ENCODE measurements at places on chromosomes 4 and X.

GRCh38 chr4:120277391-120277790 is 210.7 kb upstream of the MAD2L1 start:
- no peak for DNase-seq

GRCh38 chr4:177302371-177303100 is 7.1 kb upstream of the NEIL3 start:
- no peak for DNase-seq

GRCh38 chr4:112881842-112882241 is 167.6 kb upstream of the ANK2 start:
- no peak for DNase-seq

- DNase-seq = no peak
Observed at GRCh38 chr4:41024556-41025491, 189.5 kb downstream of the APBB2 start.

- DNase-seq = peak; percentile 54
Observed at GRCh38 chr4:184826691-184827270, 1.0 kb upstream of the ACSL1 start.

DNA sequence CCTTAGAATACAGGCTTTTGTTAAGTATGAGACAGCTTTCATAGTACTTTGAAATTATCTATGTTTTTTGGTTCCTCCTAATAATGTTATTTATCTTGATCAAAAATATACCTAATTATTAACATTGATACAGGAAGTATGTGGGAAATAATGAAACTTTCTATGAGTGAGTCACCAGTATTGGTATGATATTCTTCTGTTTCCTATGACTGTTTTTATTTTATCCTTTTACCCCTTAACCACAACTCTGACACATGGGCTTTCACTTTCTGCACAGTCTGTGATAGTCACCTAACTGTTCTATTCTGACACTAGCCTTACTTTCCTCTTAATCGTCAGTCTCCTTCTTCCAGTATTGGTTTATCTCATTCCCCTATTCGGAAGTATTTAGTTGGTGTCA is 4.7 kb downstream of the THAP9 start:
- DNase-seq = no peak

- no peak for DNase-seq
Observed at GRCh38 chr4:129109965-129110824, 14.2 kb downstream of the C4orf33 start.

- no peak for DNase-seq
Observed at GRCh38 chr4:153663667-153664066, 20.4 kb upstream of the TLR2 start.

DNA sequence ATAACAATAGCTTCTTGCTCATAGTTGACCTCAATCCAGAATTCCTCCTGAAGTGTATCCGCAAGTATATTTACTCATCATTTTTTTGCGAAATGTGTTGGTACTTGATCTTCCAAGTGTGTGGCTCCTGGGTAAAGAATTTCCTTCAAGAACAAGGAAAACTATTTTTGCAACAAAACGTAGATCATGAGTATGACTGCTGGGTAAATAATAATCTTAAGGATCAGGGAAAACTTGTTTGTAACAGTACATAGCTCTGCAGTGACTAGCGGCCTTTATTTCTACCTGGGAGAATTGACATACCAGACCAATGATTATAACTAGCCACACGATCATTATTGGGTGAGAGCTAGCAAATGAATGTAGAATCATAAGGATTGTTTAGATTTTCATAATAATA is 1311.7 kb downstream of the ARAP2 start:
- DNase-seq = no peak

DNA sequence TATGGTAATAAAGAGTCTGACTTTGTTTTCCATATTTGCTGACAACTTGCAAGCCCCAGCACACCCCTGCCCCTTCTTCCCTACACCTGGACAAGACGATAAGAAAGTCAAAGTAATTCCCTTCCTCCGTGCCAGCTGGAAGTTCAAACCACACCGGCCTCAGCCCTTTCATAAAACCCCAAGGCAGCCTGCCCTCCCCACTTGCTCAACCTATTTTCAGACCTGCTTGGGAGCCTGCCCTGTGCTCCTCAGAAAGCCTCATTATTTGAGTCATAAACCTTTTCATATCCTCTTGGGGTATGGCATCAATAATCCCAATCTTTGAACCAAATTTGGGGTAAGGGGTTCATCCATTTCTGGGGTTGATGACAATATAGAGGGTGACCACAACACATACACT is 29.5 kb downstream of the NIPAL1 start:
- DNase-seq = no peak

GRCh38 chrX:107429090-107429489 is 20.4 kb upstream of the FRMPD3 start:
- peak; percentile 37 for DNase-seq

DNA sequence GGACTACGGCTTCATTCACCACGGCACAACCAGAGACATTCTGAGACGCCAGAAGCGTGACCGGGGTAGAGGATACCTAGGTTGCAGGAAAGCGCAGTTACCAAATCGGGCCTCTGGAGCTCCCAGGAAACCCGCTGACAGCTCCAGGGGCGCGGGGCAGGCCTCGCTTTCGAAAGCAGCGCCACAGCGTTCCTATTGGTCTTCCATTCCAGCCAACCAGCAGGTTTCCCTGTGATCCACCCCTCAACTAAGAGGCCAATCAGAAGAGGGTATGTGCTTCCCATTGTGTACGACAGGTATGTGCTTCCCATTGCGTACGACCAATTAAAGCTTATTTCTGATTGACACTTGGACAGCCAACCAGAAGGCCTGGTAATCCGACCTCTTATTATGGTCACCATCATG is 14.9 kb downstream of the SNX12 start:
- DNase-seq = peak; percentile 41

GRCh38 chrX:1264556-1264955 is 4.1 kb upstream of the CSF2RA start:
- DNase-seq = no peak

- DNase-seq = no peak
Observed at GRCh38 chrX:97806946-97807345, 923.2 kb downstream of the RPA4 start.

DNA sequence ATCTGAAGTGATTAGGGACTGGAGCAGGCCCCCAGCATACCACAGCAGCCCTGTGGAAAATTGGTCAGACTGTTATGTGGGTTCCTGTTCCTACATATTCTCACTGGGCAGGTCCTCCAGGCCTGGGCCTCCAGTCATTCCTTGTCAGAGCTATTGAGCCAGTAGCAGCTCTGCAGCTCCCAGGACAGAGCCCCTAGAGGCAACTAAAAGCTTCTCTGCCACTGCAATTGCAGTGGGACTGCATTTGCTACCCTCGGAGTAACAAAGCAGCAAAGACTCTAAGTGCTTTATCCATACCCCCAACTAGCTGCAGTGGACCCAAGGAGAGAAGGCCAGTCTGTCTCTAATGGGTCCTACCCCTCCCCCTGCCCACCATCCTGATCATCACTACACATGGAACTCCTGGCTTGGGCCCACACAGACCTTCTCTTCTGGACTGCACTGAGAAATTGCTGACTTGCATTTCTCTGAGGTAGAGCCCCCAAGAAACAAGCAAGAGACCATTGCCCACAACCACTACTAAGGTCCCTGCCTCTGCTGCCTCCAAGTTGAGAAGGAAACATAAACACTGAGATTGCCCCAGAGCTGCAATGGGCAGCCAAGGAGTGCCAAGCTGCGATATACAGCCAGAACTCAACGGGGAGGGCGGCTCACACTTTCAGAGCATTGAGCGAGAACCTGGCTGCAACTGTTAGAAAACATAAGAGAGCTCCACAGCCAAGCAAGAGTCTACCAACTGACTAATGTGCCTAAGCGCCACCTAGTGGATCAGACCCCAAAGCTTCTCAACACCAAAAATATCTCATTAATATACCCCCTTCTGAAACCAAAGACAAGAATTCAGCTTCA is 738.7 kb upstream of the NDST4 start:
- peak; percentile 54 for DNase-seq

DNA sequence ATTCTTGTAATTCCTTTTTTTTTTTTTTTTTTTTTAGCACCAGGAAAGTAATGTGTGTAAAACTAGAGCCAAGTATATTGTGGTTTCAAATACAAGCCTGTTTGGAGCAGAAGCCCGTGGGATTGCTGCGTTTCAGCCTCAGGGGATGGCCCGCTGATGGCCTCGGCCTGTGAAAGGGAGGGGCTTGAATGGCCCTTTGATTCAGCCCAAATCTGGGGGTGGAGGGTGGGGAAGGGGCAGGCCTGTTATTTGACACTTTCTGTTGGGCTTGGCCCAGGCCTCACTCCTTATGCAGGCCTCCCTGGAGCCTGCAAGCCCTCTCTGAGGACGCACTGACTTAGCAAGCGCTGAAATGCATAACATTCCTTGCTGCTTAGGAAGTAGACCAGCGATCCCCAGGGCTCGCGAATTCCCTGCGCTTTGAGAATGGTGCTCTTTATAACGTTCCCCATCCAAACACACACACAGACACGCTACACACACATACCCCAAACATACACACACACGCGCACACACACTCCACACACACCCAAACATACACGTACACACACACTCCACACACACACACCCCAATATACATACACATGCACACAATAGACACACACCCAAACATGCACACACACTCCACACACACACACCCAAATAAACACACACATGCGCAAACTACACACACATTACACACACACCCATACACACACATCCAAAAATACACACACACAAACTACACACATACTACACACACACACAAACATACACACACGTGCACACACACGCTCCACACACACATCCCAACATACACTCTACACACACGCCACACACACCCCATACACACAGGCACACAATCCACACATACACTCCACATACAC is 29.6 kb downstream of the TLR10 start:
- DNase-seq = no peak

- no peak for DNase-seq
Observed at GRCh38 chr4:97081951-97082350, 1061.3 kb downstream of the STPG2 start.

- no peak for DNase-seq
Observed at GRCh38 chr4:172881645-172882044, 287.0 kb upstream of the GALNT7 start.

GRCh38 chrX:40867352-40867751 is 132.0 kb upstream of the MED14 start:
- DNase-seq = no peak

DNA sequence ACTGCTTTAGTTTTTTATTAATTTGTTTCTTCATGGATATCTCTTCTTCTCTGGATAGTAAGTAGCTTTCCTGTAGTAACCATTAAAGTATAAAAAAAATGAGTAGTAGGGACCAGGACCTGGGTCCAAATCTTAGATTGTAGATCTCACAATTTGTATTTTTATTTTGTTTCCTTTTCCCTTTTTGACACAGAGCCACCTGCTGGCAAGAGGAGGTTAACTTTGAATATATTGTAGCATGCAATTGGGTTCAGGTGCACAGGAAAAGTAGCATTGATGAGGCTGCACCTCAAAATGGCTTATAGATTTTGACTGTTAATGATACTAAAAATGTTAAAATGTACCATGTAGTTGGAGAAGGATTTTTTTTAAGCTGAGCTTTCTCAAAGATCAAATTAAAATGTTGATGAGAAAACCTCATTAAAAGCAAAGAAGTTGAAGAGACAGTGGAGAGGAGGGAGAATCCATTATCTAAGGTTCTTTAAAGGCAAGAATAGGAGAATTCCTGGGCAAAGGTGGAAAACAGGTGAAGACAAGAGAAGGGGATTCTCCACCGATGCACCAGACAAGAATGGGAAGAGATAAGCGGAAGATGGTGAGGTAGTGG is 48.3 kb upstream of the HPGDS start:
- DNase-seq = peak; percentile 42

DNA sequence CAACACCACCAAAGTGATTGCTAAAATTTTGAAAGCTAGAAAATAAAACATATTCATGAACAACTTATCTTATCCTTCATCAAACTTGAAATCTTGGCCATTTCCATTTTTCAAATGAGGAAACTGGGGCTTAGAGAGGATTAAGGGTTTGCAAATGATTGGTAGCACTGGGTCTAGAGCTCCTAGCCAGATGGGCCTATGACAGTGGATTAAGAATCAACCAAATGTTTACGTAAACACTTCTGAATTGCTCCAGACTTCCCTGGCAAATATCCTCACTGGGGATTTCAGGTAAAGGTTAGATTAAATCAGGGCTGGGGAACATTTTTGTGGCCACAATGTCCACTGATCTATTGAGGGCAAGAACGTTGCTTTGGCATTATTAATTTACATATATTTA is 241.2 kb downstream of the ANK2 start:
- no peak for DNase-seq

- no peak for DNase-seq
Observed at GRCh38 chrX:40155589-40156469, 58.1 kb upstream of the BCOR start.

GRCh38 chr4:164949448-164950143 is 27.9 kb downstream of the TRIM61 start:
- DNase-seq = no peak

- DNase-seq = no peak
Observed at GRCh38 chrX:55867181-55867651, 149.7 kb downstream of the RRAGB start.

- DNase-seq = peak; percentile 74
Observed at GRCh38 chr4:17561195-17561909, 15.6 kb upstream of the LAP3 start.

DNA sequence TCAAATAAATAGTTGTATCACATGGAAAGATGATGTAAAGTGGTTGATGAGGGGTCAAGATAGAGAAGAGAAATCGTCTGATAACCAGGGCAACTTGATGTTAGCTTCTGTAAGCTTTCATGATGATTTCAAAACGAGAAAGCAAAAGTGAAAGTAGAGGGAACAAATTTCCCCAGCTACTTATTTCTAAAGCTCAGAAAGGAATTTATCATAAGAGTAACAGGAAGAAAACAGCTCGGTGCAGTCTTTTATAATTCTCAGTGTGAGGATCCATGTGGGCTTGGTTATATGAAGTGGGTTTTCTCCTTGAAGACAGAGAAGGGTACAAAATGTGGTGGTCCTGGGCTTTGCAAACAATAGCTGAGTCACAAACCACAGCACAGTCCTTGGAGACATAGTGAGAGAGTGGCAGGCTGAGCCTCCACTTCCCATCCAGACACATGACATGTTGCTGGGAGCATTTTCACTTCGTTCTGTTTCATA is 32.1 kb upstream of the GLRA2 start:
- DNase-seq = peak; percentile 50

DNA sequence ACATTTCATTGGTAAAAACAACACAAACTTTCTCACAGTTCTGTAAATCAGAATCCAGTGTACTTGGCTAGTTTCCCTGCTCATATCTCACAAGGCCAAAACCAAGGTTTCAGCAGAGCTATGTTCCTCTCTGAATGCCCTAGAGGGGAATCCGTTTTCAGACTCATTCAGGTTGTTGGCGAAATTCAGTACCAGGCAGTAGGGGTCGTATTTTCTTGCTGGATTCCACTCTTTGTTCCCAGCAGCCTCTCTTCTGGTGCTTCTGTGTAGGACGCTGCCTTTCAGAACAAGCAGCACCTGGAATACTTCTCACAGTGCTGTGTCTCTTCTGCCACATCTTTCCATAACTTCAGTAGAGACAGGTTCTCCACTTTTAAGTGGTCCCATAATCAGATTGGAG is 351.9 kb downstream of the PCDH18 start:
- DNase-seq = no peak

GRCh38 chr4:188428935-188429334 is 289.7 kb downstream of the TRIML1 start:
- no peak for DNase-seq

GRCh38 chr4:8780086-8780485 is 91.6 kb downstream of the HMX1 start:
- no peak for DNase-seq

All from inflammatory macrophage (primary cell).